ENCODE measurements at places on chromosomes 7 and 10.

DNA sequence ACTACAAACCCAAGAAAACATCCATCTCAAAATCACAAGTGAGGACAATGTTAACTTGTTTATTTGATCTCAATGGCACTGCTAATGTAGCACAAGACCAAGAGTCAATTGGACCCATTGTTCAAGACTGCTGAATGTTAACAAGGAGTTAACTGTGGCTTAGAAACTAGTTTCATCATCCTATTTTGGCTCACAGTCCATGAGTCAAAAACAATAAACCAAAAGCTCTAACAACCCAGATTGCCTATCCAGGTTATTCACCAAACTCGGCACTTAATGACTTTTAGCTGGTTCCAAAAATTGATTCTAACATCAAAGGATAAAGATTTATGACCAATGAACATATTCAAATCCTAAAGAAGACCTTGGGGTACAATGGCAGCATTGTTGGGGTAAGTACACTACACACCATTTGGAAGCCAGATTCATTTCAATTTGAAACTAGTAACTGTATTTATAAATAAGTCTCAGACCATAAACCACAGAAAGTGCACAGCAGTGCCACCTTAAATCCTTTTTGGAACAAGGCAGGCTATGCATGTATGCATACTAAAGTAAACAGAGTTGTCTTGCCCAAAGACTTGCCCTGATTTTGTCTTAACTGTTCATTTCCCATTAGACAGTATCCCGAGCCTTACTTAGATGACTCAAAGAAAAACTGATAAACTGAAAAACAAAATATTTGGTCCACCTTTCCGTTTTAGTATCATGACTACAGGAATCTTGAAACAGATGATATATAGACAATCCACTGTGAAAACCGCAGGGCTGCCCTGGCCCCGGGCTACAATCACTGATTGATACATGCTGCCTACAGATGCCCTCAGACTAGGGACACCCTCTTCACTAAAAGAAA is 84.5 kb downstream of the SRPK2 start:
- no peak for DNase-seq

DNA sequence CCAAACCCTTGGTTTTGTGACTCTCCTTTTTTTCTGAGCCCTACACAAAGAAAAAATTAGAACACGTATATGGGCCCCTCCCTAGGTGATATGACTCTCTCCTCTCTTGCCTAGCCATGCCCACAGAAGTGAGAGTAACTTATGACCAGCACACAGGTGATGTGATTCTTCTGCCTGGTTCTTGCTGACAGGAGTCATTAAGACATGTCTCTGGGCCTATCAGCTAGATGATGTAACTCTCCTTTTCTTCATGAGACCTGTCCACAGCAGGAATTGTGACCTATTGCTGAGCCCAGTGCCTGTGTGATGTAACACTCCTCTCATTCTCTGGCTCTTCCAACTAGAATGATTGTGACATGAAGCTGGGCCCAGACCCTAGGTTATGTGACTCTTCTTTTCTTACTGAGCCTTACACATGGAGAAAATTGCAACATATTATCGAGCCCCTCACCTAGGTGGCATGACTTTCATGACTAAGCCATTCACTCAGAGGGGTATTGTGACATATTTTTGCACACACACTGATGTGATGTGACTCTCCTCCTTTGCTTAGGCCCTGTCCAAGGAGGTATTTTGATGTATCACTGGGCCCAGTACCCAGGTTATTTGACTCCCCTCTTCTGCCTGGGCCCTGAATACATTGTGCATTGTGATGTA is 31.4 kb upstream of the ZNF107 start:
- no peak for DNase-seq

- no peak for DNase-seq
Observed at GRCh38 chr10:36574207-36574606, 551.2 kb upstream of the ANKRD30A start.

- no peak for DNase-seq
Observed at GRCh38 chr7:87129848-87130247, 22.4 kb upstream of the DMTF1 start.

GRCh38 chr7:41103331-41103730 is 599.6 kb downstream of the INHBA start:
- no peak for DNase-seq

DNA sequence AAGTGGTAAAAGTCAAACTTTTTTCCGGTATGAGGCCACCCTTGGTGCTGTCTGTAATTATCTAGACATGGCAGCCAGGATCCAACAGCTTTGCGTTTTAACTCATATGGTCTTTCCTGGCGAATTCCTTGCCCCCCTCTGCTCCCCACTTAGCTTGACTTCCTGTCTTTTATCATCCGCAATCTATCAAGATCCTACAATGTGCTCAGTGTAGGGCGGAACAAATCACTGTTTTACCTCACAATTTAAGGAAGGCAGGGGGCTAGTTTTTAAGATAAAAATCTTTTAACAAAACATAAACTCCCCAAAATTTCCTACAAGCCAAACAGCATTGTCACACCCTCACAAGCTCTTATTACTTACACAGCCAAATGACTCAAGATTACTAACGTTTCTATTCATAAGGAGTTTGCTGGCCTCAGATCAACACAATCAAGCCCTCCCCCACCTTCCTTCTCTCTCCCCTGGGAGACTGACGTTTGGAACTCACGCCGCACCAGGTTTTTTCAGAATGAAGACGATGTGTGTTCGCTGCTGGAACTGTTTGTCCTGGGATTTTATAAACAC is 1.3 kb upstream of the CDK14 start:
- DNase-seq, result peak; percentile 59

DNA sequence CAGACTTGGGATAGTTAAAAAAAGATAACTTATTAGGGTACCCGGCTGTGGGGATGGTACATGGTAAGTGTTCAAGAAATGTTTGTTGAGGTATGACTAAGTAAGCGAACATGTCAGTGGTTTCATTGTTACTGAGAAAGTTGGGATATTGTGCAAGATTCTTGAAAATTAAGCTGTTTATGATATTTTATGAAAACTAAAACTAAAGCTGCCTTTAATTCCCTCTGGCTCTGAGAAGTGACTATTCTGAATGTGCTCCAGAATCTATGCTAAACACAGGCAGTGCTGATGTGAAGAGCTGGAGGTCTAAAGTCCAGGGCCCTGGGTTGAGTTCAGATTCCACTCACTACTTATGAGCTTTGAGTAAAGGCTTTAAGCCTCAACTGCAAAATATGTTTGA is 72.9 kb downstream of the AOAH start:
- no peak for DNase-seq

GRCh38 chr7:66460921-66461361 is 167.7 kb upstream of the KCTD7 start:
- DNase-seq, result no peak

DNA sequence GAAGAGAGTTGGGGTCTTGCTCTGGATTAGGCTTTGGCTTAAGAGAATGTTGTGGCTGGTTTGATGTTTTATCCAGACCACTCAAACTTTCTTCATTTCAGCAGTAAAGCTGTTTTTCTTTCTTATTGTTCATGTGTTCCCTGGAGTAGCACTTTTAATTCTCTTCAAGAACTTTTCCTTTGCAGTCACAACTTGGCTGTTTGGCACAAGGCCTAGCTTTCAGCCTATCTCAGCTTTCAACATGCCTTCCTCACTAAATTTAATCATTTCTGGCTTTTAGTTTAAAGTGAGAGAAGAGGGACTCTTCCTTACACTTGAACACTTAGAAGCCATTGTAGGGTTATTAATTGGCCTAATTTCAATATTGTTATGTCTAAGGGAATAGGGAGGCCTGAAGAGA is 18.1 kb downstream of the CCDC126 start:
- DNase-seq, result no peak

Data from ovary (tissue), 10 donors.